ENCODE measurements at places on chromosomes 12 and 14.

DNA sequence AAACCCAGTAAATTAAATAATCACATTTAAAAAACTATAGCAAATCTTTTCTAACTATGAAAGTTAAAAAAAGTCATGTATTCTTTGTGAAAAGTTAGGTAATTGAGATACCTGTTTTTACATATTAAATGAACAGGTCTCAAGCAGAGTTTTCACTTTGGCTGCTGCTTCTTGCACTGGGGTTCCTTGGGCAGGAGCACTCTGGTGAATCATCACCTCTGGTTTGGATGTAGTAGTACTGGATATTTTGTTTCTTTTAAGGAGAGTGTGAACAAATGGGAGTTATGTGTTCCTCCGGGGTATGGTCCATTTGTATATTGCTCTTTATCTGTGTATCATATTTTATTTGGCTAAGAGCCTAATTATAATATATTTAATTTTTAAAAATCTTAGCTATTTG, 82.7 kb downstream of the FUT8 start:
- no peak for DNase-seq

DNA sequence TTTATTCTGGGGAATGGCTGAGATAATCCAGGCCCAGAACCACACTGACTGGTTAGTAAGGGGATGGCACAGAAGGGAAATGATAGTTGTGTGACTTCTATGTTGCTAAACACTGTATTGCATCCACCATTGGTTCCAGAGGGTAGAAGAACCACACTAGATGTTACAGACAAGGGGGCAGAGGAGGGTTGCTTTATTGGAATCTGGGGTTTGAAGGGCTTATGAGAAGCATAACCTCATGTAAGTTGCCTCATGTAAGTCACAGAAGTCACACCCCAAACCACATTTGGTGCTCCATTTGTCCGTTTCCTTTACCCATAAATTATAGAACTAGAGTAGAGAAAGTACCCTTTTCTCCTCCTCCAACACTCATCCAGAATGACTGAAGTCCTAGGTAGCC, 5.5 kb upstream of the PSMA6 start:
- DNase-seq, result no peak

DNA sequence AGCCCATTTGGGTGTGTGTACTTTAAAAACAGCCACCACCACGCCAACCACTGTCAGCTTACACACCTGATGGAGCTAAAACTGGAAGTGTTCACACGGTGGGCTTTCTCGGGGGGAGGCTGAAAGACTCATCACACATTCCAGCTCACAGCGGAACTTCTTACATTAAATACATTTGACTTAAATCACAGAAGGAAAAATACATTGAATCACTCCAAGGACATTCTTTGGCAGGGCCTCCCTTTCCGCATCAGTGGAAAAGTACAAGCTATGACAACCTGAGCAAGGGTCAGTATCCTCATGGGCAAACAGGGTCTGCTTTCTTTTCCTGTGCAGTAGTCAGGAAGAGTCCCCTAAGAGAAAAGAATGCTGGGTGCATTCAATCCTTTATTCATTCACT, 31.0 kb upstream of the TC2N start:
- no peak for DNase-seq

GRCh38 chr14:76786601-76787000, 25.3 kb downstream of the VASH1 start:
- no peak for DNase-seq

GRCh38 chr12:125005652-125006051, 12.2 kb downstream of the BRI3BP start:
- no peak for DNase-seq

- DNase-seq, result no peak
These were observed 152.2 kb upstream of the CNOT2 start for GRCh38 chr12:70091021-70091521.

GRCh38 chr12:1473418-1473817, 121.0 kb downstream of the FBXL14 start:
- DNase-seq, result peak; percentile 28

GRCh38 chr12:108825201-108825950, 32.0 kb downstream of the SSH1 start:
- no peak for DNase-seq

- no peak for DNase-seq
These were observed 54.9 kb downstream of the DNAH10 start for GRCh38 chr12:123816896-123817537.

- peak; percentile 83 for DNase-seq
These were observed 32.6 kb upstream of the CD9 start for GRCh38 chr12:6167327-6168280.

GRCh38 chr12:88433997-88434703, 146.1 kb downstream of the KITLG start:
- no peak for DNase-seq

- no peak for DNase-seq
These were observed 42.5 kb upstream of the PPM1H start for GRCh38 chr12:62977418-62977817.

- no peak for DNase-seq
These were observed 2.6 kb upstream of the CNOT2 start for GRCh38 chr12:70240673-70241072.

DNA sequence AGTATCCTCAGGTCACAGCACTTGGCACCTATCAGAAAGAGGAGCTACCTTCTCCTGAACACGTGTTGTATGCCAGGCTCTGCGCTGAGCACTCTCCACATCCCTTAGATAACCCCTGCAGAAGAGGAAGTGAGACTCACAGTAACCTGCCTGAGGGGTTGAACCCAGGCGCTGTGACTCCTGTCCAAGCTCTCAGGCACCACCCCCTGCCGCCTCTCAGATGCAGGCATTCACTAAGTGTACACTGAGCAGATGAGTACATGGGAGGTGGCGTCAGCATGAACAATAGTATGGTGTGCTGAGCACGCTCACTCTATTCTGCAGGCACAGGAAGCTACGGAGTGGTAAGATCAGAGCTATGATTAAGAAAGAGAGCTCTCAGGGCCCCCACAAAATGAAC, 21.0 kb upstream of the RIC8B start:
- DNase-seq, result peak; percentile 76

DNA sequence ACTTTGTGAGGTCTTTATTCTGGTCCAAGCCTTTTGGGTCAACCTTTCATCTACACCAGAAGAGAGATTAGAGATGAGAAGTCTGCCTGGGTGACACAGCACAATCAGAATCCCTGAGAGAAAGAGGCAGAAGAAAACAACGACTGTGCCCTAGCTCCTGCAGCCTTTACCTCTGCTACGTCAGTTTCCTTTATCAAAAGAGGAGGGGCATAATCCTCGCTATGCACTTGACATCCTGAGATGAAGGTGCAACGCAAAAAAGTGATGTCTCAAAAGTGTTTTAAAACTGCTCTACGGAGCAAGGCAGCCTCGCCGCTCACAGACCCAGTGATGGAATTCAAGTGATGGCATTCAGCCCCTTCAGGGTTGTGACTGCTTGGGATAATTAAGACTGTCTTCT, 21.7 kb downstream of the ZDHHC22 start:
- DNase-seq, result no peak

DNA sequence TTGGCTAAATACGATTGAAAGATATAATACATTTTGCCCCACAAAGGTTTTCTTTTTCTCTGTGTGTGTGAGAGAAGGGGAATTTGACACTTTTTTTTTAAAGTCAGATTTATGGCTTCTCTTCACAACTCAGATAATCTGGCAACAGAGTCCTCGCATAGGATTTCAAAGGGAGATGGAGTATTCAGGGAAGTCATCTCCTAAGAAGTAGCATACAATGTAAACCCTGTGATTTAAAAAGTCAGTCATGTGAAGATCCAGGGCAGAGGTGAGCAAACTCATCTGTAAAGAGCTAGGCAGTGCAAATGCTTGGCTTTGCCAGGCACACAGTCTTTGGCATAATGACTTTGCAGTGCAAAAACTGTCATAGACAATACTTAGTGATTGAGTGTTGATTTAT, 1526.3 kb downstream of the AACS start:
- no peak for DNase-seq

- DNase-seq, result no peak
These were observed 36.0 kb upstream of the COCH start for GRCh38 chr14:30838351-30838750.

DNA sequence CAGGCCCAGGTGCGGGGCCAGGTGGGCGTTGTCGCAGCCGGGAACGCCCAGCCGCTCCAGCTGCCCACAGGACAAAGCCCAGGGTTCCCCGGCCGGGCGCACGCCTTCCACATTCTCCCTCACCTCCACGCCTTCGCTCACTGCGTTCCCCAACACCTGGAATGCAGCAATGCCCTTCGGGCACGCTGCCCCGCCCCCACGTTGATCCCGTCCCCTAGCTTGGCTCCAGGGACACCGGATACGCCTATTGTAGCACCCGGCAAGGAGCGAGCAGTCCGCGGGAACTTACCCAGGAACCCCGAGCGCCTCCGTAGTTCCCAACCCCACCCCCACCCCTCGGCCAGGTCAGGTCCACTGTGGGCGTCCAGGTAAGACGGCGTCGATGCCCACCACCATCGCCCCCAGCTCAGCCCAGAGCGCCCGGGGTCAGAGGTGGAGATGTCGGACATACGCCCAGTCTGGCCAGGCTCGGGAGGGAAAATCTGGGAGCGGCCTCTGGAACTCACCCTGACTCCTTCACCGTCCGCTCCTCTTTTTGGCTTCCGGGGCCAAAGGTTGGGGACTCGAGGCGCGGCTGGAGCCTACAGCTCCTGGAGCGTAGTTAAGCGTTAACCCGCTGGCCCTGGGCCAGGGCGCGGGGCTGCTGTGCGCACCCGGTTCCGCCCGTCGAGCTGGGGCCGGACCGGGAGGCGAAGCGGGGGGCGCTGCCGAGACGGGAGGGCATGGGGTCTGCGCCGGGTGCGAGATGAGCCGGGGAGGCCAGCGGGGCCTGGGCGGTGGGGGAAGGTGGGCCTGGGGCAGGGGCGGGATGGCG, 594 bp upstream of the CEP170B start:
- DNase-seq, result no peak

GRCh38 chr14:36426113-36426512, 93.9 kb downstream of the NKX2-1 start:
- no peak for DNase-seq

DNA sequence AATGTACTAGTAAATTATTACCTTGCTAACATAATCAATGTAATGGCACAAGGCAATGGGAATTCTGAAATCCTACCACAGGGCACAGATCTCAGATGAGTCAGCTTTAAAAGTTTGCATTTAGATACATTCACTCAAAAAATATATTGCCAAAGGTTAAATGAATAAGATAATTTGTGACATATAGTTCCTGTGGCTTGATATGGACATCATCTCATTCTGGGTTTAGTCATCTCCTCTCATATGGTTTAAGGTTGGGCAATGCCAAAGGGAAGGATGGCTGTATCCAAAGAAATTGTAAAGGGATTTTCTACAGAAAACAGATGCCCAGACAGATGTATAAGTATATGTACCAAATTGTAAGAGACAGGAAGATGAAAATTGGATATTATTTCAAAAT, 1065.0 kb downstream of the LRFN5 start:
- DNase-seq, result no peak

DNA sequence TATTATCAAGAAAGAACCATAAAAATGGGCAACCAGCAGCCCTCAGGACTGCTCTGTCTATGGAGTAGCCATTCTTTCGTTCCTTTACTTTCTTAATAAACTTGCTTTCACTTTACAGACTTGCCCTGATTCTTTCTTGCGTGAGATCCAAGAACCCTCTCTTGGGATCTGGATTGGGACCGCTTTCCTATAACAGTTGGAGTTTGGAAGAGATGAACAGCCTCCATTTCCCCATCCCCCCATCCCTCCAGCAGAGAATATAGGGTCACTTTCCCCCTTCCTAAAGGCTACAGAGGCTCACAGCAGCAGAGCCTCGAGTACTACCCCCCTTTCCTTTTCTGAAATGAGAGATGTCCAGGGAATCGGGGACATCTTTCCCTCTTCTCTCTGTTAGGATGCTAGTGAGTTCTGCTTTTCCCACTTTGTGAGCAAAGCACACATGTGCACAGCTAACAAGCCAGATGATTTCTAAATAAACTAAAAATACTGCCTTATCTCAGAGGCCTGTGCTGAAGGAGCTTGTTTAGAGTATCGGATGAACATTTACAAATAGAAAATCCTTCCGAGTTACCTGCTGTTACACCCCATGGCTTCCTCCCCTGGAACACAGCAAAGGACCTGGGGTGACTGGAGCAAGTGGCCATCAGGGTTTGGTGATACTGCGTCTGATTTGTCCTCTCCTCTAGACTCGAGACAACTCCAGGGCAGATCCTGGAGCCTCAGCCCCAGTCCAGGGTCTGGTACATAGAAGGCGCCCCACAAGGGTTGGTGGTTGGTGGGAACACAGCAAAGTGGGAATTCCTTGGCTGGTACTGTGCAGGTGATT, 144.2 kb downstream of the SLC38A6 start:
- DNase-seq, result no peak

DNA sequence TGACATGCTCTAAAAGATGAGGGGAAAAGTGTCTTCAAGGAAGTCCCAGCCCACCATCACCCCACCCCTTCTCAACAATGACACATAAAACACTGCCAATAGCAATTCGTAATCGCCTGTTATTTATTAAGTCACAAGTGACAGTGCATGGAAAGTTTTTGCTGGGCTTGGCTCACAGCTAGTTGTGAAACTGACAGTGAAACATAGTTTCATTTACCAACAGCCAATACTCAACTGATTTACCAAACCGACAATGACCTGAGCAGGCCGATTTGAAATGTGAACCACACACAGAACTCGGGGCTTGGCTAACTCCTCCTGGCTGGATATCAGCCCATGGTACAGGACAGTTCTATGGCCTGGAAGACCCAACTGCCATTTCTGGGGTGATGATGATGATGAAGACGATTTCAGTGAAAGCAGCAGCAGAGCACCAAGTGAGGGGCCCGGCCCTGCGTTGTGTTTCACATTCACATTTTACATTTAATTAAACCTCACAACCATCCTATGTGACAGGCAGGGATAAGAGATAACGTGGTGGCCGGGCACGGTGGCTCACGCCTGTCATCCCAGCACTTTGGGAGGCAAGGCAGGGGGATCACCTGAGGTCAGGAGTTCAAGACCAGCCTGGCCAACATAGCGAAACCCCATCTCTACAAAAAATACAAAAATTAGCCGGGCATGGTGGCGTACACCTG, 42.7 kb downstream of the CAMKK2 start:
- no peak for DNase-seq

- DNase-seq, result no peak
These were observed 117.6 kb upstream of the PWP1 start for GRCh38 chr12:107567876-107568619.

DNA sequence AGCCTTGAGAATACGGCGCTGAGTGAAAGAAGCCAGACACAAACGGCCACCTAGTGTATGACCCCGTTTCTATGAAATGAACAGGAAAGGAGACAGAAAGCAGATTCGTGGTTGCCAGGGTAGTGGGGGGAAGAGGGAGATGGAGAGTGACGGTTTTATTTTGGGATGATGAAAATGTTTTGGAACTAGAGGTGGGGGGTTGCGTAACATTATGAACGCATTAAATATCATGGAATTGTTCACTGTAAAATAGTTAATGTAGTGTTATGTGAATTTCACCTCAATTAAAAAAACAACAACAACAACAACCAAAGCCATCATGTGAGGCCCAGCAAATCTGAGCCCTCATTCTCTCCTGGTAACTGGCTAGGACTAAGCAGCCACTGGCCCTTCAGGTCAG, 3.3 kb upstream of the PIWIL1 start:
- DNase-seq, result no peak

- peak; percentile 31 for DNase-seq
These were observed 2.5 kb upstream of the TEP1 start for GRCh38 chr14:20415782-20416206.

- DNase-seq, result no peak
These were observed 1.1 kb downstream of the PPFIBP1 start for GRCh38 chr12:27524839-27525753.

GRCh38 chr12:68334132-68334531, 2.0 kb upstream of the MDM1 start:
- peak; percentile 27 for DNase-seq

- DNase-seq, result no peak
These were observed 95.7 kb downstream of the CEP128 start for GRCh38 chr14:80845856-80846255.

GRCh38 chr12:105033851-105034250, 47.7 kb downstream of the NOPCHAP1 start:
- DNase-seq, result no peak

Data from activated T-cell treated with anti-CD3 and anti-CD28 coated beads, Interleukin-2, amount 50 U/mL, for 48 hours (primary cell).